ENCODE measurements at places on chromosomes 16 and 17.

DNA sequence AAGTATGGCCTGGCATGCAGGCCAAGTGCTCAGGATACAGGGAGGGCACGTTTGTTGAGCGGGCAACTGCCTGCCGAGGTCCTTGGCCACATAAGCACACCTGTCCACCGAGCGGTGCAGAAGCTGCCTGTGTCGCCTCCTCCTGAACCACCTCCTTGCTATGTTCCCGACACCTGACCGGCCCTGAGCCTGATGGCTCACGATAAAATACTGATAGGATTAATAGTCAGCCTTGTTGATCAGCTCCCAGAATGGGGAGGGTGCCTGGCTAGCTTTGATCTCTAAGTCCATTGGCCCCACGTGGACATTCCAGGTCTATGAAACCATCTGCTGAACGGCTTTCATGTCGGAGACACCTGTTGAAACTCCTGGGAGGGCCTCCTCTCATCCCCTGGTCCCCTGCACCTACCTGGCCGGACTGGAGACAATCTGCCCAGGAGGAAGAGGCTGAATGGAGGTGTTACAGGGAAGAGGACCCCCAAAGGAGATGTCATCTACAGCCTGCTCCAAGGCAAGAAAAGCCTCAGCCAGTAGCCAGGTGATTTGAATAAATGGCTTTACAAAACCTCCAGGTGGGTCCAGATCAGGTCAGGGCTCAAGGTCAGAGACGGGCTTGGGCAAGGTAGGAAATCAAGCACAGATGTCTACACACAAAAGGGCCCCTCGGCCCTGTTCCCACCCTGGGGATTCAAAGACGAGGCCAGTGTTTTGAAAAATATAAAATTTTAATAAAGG is 33.4 kb downstream of the AXIN2 start:
- no peak for DNase-seq

DNA sequence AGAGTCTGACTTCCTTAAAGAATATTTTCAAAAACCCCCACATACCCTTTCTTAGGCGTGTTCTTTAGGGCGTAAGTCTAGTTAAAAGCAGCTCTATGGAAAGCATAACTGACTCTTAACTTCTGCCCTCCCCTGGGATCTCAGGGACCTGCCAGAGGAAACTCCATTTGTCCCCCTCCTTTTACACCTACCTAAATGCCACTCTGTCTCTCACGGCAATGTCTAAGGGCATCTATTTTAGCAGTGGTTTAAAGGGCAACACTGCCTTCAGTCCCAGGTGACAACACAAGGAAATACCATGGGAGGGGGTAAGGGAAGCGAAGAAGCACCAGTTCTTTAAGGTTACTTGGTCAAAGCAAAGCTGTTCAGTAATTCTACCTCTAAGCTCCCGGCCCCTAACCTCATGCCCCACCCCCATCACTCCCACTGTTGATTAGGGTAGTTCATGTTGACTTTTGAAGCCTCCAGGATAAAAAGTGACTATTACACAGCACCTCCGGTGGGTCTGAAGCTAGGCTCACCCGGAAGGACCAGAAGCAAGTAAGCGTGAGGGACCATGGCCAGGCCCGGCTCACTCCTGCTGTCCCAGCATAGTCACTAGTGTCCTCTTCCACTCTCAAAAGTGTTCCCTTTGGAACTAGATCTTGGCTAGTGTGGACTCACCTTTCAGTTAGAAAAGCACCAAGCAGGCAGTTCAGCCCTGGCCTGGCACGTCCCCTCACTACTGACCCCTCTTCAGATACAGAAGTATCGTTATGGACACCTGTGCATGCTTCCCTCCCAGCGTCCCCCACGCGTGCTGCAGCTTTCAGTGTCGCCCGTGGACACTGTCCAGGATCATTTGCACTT is 47.1 kb downstream of the CYTH1 start:
- DNase-seq, result peak; percentile 50

DNA sequence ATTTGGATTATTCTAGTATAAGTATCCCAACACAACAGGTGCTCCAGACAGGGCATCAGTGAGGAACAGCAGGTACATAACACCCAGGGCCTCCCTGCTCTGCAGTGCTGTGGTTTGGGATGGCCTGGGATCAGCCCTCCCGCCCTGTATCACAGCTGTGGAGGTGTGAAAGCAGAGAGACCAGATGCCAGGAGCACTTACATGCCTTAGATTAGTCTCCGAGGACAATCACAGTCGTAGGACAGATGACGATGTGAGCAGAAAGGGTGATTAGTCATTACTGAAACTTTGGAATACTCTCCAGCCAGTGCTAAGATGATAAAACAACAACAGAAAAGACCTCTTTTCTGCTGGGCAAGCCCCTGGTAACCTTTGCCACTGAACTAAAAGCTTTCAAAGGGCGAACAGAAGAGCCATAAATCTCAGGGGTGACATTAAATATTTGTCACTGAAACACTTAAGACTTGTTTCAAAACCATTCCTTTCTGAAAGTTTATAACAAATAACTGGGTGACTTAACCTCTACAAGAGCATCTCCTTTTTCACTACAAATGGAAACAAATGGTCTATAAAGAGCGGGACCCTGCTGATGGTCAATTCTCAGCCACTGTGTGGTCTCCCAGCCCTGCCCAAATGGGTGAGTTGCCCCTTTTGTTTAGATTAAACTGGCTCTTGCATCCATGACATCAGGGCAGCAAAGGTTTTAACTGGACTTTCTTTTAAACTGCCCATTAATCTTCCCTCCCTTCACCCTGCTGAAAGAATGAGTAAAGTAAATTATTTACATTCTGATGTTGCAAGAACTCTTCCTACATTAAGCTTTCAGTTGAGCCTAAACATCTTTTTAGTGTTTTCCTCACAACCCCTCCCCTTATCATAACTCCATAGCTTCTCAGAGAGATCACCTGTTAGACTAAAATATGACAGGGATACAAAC is 183.1 kb upstream of the COX10 start:
- no peak for DNase-seq

GRCh38 chr17:52828621-52829020 is 670.1 kb upstream of the CA10 start:
- DNase-seq, result no peak

GRCh38 chr17:81309140-81309858 is 14.2 kb upstream of the SLC38A10 start:
- DNase-seq, result peak; percentile 60

DNA sequence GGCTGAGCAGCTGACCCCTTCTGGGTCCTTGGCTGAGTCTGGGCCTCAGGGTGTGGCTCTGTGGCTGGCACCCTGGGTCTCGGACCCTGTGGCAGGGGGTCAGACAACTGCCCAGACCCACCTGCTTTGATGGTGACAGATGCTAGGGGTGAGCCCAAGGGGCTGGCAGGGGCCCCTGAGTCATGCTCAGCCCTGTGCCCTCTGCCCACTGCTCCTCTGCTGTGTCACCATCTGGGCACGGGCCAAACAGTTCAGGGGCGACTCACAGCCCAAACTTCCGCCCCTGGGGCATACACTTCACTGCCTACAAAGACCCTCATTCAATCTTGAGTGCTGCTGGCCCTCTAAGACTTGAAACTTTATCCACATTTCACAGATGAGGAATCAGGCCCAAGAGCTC is 5.7 kb downstream of the ADGRG1 start:
- no peak for DNase-seq

DNA sequence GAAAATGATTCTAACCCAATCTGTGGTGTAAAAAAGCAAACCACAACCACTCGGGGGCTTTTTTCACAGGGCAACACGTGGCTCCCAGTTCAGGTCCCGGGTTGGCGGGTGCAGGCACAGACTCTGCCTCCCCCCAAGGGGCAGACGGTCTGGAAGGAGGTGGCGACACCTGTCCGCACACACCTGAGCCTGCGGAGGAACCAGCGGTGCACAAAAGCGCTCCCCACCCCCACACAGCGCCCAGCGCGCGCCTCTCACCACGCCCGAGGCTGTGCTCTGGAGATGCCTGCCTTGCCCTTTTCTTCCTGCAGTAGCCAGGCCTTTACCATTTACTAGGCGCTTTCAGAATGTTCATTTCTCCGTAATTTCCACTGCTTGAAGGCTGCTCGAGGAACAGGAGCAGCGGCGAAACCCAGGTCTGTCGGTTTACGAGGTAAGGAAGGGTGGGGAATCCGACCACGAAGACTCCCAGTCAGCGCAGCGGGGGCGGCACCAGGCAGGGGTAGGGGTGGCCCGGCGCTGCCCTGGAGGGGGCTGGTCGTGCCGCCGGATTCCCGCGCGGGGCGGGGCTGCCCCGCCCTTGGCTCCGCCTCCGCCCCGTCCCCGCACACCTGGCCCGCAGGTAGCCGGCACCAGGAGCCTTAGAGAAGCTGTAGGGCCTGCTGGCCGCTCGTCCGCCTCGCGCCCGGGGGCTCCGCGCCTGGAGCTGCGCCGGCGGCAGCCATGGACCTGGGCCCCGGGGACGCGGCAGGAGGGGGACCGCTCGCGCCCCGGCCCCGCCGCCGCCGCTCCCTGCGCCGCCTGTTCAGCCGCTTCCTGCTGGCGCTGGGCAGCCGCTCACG is at the start of gene USP43:
Gene USP43 (plus strand): TSS at position 608 of the 842 bp plus-strand sequence. CDS start 116 bp downstream, at position 724.
- peak; percentile 49 for DNase-seq

DNA sequence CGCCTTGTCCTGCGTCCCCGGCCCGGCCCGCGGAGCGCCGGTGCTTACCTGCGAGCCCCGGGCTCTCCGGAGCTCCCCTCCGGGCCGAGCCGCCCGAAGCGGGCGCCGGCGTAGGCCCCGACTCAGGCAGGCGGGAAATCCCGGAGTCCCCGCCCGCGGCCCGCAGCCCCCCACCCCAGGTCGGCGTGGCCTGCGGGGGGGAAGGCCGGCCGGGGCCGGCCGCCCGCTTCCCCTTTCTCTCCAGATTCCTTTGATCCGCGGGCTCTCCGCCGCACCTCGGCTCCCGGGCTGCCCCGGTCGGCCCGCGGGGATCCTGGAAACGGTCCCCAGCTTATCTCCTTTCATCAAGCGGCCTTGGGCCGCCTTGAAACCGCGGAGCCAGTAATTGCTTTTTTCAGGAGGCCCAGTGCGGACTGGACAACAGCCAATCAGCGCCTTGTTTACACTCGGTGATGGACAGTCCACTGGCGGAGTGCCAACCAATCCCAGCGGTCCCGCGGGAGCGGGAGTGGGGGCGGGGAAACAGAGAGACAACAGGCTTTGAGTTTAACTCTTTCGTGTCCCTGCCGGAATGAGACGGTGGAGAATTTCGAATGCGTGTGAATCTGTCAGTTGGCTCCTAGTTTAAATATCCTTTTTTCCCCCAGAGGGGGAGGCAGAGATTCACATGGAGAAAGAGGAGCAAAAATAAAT is 1.4 kb upstream of the BAHCC1 start:
- peak; percentile 89 for DNase-seq

DNA sequence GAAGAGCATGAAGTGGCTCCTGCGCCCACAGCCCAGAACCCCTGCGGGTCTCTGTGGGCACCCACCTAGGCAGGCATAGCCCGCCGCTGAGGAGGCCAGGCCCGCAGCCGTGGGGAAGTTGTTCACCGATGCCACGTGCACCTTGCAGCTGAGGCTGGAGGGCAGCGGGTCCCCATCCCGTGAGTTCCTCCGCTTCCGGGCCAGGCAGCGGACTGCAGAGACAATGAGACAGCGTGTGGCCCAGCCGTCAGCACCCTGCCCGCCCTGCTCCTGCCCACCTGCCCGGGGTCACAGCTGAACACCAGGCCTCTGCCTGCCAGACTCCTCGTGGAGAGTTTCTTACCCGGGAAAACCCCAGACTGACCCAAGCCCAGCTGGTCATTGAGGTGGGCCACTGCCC is 5.5 kb downstream of the MVD start:
- DNase-seq, result no peak

DNA sequence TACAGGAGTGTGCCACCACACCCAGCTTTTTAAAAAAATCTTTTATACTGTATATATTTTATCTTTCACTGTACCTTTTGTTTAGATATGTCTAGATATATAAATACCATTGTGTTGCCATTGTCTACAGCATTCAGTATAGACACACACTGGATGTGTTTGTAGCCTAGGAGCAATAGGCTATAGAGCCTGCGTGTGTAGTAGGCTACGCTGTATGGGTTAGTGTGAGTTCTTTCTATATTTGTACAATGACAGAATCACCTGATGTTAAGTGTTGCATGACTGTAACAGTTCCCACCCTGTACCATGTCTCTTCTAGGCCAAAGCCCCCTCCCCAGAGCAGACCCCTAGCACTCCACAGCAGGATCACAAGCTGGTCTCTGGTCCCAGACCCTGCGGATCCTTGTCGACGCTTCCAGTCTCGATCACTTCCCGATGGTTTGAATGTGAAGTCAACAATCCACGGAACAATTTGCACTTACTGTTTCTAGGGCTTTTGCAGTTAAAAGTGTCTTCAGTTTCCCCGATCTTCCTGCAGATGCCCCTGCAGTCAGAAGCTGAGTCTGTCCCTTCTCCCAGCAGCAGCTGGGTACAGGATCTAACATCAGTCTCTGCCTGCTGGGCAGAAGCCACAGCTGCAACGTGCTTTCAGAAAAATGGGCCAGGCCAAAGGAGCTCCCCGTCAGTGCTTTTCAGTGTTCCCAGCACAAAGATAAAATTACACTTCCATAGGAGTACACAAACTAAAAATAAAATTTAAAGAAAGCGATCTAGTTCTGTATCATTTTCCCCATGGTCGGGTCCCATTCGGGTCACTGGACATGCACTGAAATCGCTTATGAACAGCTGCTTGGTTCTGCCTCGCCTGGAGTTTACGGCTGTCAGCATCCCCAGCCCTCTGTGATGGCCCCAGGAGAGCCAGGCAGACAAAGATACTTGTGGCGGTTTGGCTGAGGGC is 35.4 kb downstream of the ADAM11 start:
- no peak for DNase-seq

DNA sequence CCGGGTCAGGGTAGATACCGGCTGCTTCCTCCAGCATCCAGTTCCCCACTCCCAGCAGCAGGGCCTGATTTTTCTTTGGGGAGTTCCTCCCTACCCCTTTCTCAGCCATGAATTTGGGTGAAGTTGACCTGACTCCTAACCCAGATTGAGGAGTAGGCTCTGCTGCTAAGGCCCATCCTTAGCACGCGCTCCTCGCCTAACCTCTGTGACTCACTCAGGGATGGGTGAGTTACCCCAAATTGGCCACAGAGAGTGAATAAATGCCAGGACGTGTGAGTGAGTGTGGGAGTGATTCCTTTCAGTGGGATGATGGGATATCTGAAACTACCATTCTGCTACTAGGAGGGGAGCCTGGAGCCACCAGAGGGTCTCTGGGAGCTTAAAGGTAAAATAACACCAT is 28.9 kb upstream of the ABCC12 start:
- no peak for DNase-seq

DNA sequence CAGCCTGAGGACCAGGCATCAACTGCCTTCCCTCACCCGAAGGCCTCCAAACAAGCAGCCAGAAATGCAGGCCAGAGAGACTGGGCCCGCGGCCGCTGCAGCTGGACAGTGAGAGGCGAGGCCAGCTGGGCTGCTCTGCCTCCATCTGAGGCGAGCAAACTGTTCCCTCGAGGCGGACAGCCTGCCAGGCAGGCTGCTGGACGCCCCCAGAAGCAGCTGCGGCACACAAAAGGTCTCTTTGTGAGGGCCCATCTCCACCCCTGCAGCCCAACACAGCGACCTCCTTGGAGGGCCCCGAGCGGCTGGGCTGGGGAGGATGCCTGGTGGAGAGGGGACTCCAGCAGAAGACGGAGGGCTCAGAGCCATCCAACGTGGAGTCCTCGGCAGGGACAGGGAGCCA is 4.7 kb downstream of the CORO7 start:
- no peak for DNase-seq

All from activated T-cell treated with anti-CD3 and anti-CD28 coated beads, Interleukin-2, amount 50 U/mL, for 48 hours (primary cell).